ENCODE measurements at places on chromosomes 1 and 21. TPM values are rescaled to one million over a fixed set of nuclear protein-coding genes. Genes with fewer than 3 reads are reported as not detected.

ZNF362 gene
- 3.1 TPM for total RNA-seq

CYP4Z1 gene
- not detected for total RNA-seq

AADACL4 gene
- not detected for total RNA-seq

CFHR4 gene
- not detected for total RNA-seq

PDZK1IP1 gene
- total RNA-seq: not detected

RNU1-2 gene
- total RNA-seq: 5,329 TPM

CD164L2 gene
- total RNA-seq: not detected

CFHR1 gene
- 0.28 TPM for total RNA-seq

IFNLR1 gene
- 0.09 TPM for total RNA-seq

OLIG1 gene
- not detected for total RNA-seq

ATP6V1G3 gene
- total RNA-seq: not detected

OR2T3 gene
- total RNA-seq: not detected

TTC13 gene
- total RNA-seq: 19.4 TPM

MROH9 gene
- not detected for total RNA-seq

PRAMEF7 gene
- total RNA-seq: not detected

DUSP23 gene
- total RNA-seq: 145 TPM

SLAMF8 gene
- not detected for total RNA-seq

SLAMF7 gene
- not detected for total RNA-seq

HORMAD1 gene
- not detected for total RNA-seq

CSTB gene
- total RNA-seq: 13.9 TPM

OR2T33 gene
- total RNA-seq: not detected

CDA gene
- 0.66 TPM for total RNA-seq

UMODL1 gene
- total RNA-seq: not detected

Measured in endothelial cell of coronary artery (primary cell).